Dermis blood vessel endothelial cell (primary cell): ENCODE measurements at places on chromosomes 1 and 21. TPM values are rescaled to one million over a fixed set of nuclear protein-coding genes. Genes with fewer than 3 reads are reported as not detected.

Gene ATP8B2
- 90.0 and 108 TPM in 2 replicates for total RNA-seq

Gene SPATA45
- not detected in 2 replicates for total RNA-seq

Gene CELA2A
- total RNA-seq, result not detected in 2 replicates

DNA sequence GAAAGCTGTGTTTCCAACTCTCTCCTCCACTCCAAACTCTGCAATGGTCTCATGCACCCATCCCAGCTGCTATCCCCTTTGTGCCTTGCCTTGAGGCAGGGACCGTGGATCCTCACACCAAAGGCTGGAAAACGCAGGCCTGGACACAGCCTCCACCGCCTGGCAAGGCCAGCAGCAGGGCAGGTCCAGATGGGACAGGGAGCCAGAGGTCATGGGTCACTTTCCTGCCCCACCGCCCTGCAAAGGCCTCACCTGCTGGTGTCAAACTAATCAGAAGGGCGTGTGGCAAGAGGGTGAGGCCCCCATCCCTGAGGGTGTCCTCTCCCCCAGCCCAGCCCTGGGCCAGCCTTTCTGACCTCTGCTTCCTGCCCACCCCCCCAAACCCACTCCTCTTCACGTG lies 106.3 kb downstream of the PAX7 start:
- no peak for DNase-seq

- peak; percentile 82 for DNase-seq
Observed at GRCh38 chr1:2548068-2548589, 8.0 kb upstream of the TNFRSF14 start.

DNA sequence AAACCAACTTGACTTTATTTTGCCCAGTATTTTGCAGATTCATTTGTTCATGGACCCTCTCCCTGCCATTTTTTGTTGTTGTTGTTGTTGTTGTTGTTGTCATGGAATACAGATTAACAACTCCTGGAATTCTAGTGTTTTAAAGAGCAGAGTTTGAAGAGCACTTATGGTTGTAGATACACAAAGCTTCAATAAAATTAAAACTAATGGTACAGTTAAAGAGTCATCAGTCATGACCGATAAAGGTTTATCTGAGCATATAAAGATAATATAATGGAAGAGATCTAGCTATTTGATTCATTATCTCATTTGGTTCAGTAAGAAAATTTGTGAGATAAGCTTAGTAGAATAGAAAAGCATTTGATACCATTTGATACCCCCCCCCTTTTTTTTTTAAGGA lies 21.8 kb downstream of the NEK7 start:
- no peak for DNase-seq

Gene CD55
- 87.5 and 130 TPM in 2 replicates for total RNA-seq

Gene OR2T35
- total RNA-seq, result not detected in 2 replicates

GRCh38 chr1:117877823-117878222 lies 51.6 kb downstream of the GDAP2 start:
- DNase-seq, result no peak

Gene CASQ1
- not detected in 2 replicates for total RNA-seq

Gene WNT9A
- 1.8 and 2.9 TPM in 2 replicates for total RNA-seq

- DNase-seq, result no peak
Observed at GRCh38 chr1:212431644-212432043, 1.1 kb upstream of the NENF start.

- DNase-seq, result no peak
Observed at GRCh38 chr1:3265835-3266805, 188.3 kb upstream of the ARHGEF16 start.

Gene OBSCN
- total RNA-seq, result 4.4 and 9.5 TPM in 2 replicates

Gene PRAMEF14
- total RNA-seq, result not detected in 2 replicates

Gene IL10
- total RNA-seq, result not detected in 2 replicates

Gene CELA3B
- total RNA-seq, result not detected in 2 replicates

Gene SLC9C2
- not detected in 2 replicates for total RNA-seq

GRCh38 chr1:78536427-78536826 lies 45.7 kb downstream of the PTGFR start:
- no peak for DNase-seq

Gene SGIP1
- total RNA-seq, result 37.4 and 48.0 TPM in 2 replicates

Gene TRIM58
- 0.17 and 0.37 TPM in 2 replicates for total RNA-seq

DNA sequence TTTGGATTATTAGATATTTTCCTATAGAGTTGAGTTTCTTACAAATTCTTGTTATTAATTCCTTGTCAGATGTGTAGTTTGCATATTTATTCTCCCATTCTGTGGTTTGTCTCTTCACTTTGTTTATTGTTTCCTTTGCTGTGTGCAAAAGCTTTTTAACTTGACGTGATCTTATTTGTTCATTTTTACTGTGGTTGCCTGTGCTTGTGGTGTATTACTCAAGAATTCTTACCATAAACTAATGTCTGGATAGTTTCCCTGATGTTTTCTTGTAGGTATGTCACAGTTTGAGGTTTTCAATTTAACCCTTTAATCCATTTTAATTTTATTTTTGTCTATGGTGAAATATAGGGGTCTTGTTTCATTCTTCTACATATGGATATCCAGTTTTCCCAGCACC lies 72.1 kb upstream of the LHX8 start:
- DNase-seq, result no peak

- no peak for DNase-seq
Observed at GRCh38 chr1:94858276-94858675, 38.1 kb downstream of the SLC44A3 start.

Gene NEGR1
- under 0.01 and 1.3 TPM in 2 replicates for total RNA-seq

DNA sequence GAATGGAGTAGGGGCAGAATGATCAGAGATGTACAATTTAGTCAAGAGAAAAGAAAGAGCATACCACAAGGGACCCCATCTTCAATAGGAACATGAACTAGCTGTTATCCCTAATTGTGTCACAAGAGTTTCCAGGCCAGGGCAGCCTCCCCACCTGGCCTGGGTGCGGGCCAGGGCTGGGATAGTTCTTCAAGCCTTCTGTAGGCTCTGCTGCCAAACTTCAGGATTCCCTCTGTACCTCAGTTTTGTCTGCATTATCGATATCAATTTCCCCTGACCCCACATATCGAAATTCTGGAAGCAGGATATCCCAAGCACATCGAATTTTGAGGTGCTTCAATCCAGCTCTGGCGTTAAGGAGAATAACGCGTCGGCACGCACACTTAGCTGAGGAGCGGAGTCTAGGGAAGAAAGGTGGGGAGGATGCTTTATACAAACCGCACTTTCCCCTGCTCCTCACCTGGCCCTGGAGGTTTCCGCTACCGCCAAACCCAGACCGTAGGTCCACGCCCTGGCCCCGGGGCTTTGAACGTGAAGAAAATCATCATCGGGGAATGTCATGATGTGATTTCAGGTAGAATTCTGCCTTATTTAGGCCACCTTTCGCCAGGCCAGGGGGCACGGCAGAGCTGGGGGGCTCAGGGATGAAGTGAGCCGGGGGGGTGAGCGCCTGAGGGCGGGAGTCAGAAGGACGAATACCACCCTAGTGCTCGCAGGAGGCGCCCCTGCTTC lies 7.4 kb downstream of the HLX start:
- DNase-seq, result no peak

- DNase-seq, result no peak
Observed at GRCh38 chr1:89644119-89644814, 11.3 kb downstream of the LRRC8C start.

Gene KRTAP21-2
- 0.68 TPM in 1 of 2 replicates, not detected in the other for total RNA-seq

DNA sequence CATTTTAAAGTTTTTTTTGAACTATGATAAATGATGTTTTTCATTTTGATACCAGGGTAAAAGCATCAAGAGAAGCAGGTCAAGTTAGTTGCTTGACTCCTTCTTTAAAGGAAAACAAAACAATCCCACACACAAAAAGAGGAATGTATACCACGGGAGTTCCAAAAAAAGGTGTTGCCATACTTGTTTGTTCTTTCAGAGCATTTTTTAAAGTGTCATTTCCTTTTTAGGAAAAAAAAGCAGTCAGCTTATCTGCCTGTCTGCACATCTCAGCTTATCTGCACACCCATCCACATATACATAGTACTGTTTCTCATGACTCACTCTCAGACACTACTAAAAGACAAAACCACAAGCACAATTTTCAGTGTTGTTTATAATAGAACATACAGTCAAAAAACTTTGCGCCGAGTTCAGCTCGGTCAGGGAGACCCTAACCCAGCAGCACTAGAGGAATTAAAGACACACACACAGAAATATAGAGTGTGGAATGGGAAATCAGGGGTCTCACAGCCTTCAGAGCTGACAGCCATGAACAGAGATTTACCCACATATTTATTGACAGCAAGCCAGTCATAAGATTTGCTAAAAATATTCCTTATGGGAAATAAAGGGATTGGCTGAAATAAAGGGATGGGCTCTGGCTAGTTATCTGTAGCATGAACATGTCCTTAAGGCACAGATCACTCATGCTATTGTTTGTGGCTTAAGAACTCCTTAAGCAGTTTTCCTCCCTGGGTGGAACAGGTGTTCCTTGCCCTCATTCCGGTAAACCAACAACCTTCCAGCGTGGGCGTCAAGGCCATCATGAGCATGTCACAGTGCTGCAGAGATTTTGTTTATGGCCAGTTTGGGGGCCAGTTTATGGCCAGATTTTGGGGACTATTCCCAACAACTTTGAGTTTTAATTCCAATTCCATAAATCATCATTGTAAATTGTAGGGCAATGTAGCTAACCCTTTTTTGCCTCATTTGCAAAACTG lies 11.4 kb upstream of the MNDA start:
- no peak for DNase-seq

Gene TMIGD3
- not detected in 2 replicates for total RNA-seq

Gene TMEM269
- not detected in 2 replicates for total RNA-seq

GRCh38 chr1:225700889-225701465 lies 48.1 kb upstream of the ENAH start:
- peak; percentile 5 for DNase-seq

GRCh38 chr1:28518745-28519341 lies 13.0 kb downstream of the RCC1 start:
- peak; percentile 31 for DNase-seq

- no peak for DNase-seq
Observed at GRCh38 chr1:8764293-8764937, 53.0 kb downstream of the RERE start.

Gene DRAXIN
- total RNA-seq, result 0.14 and 0.17 TPM in 2 replicates

GRCh38 chr1:44170281-44170823 lies 28.9 kb upstream of the KLF18 start:
- DNase-seq, result no peak
